HT1080 (cell line): ENCODE measurements at places on chromosomes 1 and 21. TPM values are rescaled to one million over a fixed set of nuclear protein-coding genes. Genes with fewer than 3 reads are reported as not detected.

GRCh38 chr1:78497201-78497600, 6.4 kb downstream of the PTGFR start:
- peak; percentile 1 for DNase-seq

GRCh38 chr1:13450204-13450603, 40.0 kb downstream of the PRAMEF20 start:
- DNase-seq, result no peak

DNA sequence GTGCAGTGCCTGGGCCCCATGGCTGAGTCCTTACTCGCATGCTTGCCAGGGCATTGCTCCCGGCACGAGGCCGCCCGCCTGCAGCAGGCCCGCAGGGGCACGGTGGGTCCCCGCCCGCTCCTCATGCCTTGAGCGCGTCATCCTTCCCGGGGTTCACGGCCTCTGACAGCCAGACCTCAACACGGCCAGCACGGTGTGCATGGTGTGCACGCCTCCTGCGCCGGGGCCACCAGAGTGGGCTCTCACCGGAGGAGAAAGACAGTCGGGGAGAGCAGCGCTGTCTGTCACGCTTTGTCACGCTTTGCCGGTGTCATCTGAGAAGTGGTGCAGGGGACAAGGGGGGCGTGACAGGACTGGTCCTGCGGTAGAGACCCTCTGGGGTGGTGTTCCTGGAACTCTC, 11.9 kb upstream of the COL18A1 start:
- no peak for DNase-seq

Gene SEMA4A
- total RNA-seq, result not detected in 2 replicates

DNA sequence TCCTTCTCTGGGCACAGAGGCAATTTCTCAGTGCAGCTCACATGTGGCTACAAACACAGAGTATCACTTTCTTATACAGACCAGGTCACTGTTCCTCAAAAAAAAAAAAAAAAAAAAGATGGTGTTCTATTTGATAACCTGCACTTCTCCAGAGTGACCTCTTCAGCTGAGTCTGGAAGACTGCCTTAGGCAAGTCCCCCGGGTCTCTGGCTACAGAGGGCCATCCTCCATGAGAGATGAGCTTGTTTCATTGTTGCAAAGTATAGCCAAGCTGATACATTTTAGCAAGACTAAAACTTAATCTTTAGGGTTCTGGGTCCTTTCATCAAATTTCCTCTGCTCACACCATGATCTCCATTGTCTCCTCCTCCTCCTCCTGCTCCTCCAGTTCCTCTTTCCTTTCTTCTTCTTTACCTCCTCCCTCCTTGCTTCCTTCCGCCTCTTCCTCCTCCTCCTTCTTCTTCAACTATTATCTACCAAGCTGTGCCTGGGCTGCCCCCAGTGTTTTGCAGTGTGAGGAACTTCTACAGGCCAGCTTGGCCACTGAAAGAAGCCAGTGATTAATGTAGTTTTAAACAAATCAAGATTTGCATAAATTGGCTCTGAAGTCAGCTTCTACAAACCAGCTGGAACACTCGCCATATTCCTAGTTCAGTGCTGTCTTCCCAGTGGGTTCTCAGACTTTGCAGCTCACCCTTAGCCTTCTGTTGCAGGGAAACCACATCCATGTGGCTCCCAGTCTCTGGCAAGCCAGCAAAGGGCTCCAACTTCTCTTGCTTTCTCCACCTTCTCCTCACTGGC, 139.4 kb downstream of the RUNX1 start:
- no peak for DNase-seq
